Neural progenitor cell (in vitro differentiated cells): ENCODE measurements at places on chromosomes 6 and 20. TPM values are rescaled to one million over a fixed set of nuclear protein-coding genes. Genes with fewer than 3 reads are reported as not detected.

DNA sequence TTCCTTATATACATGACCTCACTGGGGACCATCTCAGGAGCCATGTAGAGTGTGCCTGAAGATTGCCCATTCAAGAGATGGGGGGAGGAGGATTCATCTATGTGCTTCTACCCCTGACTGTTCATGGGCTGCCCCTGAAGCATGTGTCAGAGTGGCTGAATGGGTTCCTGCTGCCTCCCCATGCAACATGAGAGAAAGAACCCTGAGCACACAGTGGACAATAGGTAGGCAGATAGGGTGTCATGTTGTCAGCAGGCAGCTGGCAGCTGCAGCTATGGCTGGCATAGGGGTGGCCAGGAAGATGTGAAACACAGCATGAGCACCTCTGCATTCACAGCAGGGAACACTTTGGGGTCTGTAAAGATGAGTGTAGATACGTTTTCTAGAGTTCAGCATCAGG lies 208.4 kb upstream of the CNR1 start:
- no peak for DNase-seq

DNA sequence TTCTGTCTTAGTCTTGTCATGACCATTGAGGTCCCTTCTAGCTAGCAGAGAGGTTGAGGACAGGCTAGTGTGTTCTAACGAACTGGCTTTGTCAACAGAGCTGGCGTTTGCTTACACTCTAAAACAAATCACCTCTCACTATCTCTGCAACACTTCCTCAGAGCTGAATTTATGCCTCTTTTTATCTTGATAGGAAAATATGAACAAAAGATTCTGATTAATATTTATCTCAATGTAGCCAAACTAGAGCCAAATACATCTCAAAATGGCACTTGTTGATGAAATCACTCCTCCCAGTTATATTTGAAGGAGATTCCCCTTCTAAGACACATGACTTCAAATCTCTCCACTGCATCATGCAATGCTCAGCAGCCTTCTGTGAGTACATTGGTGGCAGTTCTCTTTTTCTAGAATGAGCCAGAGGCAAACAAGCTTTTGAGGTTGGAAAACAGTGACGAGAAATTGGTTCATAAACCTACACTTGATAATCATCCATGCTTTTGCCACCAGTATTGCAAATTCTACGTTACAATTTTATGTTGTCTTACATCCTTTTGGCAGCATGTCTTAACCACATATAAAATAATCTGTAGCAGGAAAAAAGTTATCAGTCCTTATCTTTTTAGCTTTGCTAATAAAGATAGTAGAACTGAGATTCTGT lies 615.7 kb upstream of the CITED2 start:
- no peak for DNase-seq

SH3BGRL2 gene
- total RNA-seq: 30.7 and 47.0 TPM in 2 replicates

- no peak for DNase-seq
Observed at GRCh38 chr20:23120936-23121750, 35.0 kb upstream of the CD93 start.

DNA sequence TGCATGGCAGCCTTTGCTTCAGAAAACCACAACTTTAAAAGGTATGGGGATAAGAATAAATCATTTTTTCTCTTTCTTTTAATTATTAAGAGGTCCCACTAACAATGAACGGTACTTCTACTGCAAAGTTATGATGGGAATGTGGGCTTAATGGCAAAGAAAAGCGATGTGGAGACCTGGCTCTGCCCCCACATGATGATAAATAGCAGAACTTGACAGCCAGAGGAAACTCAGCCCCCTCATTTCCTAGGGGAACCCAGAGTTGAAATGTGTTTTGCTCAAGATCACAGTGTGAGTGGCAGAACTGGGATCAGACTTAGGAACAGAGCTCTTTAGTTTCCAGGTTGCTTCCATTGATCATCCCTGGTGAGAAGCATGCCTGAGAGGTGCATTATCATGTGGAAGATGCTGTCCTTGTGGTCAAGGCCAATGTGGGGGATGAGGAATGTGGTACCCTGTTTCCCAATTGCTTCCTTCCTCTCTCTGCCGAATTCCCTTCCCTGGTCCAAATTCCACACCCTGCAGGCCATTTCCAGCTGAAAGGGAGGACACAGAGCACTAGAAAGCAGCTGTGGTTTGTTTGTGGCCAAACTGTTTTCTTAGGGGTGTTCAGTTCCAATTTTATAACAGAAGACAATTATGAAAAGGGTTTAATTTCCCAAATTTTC lies 66.0 kb downstream of the BACH2 start:
- no peak for DNase-seq

FAM83C gene
- not detected in 2 replicates for total RNA-seq

DNA sequence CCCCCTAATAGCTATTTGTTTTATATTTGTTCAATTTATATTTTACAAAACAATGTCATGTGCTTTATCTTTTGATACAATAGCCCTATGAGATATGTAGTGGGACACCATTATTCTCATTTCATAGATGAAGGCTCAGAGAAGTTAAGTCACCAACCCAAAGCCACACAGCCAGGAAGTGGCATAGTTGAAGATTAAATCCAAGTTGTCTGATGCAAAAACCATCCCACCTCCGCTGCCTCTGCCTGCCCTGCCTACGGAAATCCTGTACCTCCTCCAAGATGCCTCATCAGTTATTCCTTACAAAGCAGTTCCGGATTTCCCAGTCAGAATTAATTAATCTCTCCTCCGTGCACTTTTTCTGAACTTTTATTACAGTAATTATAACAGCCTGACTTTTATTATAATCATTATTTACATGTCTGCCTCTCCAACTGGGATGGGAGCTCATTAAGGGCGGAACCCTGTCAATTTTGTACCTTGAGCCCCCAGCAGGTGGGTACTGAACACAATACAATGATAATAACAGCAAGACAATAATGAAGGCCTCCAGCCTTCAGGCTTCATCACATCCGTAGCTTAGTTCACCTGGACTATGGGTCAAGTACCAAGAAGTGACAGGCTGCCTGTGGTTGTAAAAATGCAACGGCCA lies 54.7 kb downstream of the LRFN2 start:
- DNase-seq: no peak

GRCh38 chr6:137819740-137820139 lies 47.3 kb upstream of the TNFAIP3 start:
- no peak for DNase-seq

PI16 gene
- 0.06 TPM in 1 of 2 replicates, not detected in the other for total RNA-seq

DNA sequence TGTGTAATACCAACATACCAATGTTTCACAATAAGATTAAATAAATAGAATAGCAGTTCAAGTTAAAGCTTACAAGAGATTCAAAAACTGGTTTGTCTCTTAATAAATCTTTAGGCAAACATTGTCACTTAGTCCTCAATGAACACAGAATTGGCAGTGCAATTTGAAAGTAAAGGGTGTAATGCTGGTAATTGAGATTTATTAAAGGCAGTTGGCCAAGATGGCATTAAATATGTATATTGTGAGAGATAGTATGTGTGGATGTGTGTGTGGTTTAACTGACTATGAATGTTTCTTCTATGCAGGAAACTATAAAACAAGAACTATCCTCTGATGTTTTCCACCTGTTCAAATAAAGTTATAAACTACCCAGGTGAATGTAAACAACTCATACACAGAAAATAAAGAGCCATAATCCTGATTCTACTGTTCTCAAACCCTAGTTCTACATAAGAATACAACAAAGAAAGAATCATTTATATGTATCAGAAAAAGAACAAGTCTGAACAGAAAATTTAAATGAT lies 267.9 kb upstream of the PTCHD4 start:
- DNase-seq: no peak

- DNase-seq: no peak
Observed at GRCh38 chr6:63862486-63863198, 227.0 kb downstream of the PHF3 start.

DNA sequence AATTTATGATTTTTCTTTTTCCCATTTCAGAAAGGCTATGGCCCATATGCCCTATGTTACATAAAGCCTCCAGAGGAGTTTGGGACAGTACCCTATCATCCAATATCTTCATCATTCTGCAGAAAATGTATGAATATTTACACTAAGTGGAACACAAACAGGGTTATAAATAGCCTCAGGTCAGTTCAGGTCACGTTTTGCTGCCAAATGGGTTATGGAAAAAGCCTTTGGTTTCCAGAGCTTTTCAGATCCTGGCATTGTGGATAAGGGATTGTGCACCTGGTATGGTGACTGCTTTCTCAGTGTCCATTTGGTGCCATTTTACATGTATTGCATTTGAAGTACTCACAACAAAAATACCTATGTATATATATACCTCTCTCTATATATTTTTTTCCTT lies 29.4 kb downstream of the UTRN start:
- no peak for DNase-seq

HLA-DRB5 gene
- 2.2 and 3.4 TPM in 2 replicates for total RNA-seq

DNA sequence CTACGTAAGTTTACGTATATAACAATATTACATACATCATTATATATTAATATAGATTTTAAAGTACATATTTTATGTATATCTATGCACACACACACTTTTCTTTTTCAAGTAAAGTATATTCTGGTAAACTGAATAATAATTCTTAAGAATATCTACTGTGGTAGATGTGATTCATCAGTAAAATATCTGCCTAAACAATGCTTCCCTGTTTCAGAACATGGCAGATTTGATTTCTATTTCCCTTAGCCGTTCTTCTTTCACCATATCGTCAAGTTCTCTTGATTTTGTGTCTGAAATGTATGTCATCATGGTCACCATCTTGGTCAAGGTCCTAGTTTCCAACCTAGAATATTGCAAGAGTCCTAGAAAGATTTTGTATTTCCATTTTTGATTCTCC lies 195.6 kb downstream of the HDGFL1 start:
- no peak for DNase-seq

DTNBP1 gene
- total RNA-seq: 4.5 and 6.0 TPM in 2 replicates

DNA sequence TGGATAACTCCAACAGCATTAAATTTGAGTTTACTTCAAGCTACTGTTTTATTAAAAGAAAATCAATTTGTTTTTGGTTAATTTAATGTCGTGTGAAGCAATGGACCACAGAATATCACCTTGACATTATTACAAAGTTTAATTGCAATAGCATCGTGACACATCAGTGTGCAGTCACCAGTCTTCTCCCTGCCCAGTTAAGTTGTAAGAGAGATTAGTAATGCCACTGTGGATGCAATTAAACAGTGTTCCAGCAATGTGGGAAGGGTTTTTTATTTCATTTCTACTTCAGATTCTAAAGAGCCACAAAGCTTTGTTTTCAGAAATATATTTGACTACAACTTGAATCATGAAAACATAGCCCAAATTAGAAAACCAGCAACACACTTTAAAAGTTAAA lies 128.7 kb downstream of the SYNE1 start:
- no peak for DNase-seq

- DNase-seq: no peak
Observed at GRCh38 chr20:51100617-51101016, 77.7 kb upstream of the KCNG1 start.

GMPR gene
- not detected in 2 replicates for total RNA-seq

GRCh38 chr20:61372137-61373054 lies 120.3 kb downstream of the CDH4 start:
- no peak for DNase-seq

MYCT1 gene
- not detected in 2 replicates for total RNA-seq

DNA sequence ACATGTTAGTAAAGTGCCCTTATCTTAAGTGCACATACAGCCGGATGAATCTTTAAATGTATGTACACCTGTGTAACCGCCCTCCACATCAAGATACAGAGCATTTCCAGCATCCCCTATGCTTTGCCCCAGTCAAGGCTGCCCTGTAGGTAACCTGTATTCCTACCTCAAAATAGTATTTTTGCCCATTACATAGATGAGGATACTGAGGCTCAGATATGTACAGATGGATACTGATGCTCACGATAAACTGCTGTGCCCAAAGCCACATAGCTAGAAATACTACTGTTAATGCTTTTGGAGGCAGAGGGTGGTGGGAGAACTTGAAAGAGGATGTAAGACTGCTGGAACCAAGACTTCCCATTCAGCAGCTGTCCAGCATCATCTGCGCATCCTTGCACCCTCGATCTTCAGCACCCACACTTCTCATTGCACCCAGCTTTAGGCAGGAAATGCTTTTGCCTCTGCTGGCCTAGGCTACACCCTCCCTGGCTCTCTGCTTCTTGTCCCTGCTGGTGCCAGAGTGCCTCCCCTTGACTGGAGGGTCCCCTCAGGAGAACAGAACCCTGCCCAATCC lies 27.0 kb upstream of the ZFAND3 start:
- DNase-seq: no peak

RBL1 gene
- total RNA-seq: 21.3 and 22.1 TPM in 2 replicates

- DNase-seq: no peak
Observed at GRCh38 chr20:50587291-50587961, 77.2 kb downstream of the PTPN1 start.

DNA sequence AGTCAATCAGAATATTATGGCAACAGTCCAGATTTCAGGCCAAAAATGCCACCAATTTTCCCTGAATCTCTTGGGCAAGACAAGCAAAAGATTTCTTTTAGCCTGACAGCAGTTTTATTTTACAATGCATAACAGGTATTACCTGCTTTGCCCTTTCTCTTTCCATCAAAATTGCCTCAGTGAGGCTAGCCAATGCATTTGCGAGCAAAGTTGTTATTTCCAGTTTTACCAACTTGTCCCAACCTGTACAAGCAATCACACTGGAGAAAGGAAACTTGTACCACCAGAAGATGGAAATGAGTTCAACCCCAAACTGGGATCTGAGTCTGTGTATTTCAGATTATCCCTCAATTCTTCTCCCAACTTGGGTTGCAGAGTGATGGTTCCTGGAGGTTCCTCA lies 279.9 kb upstream of the CDYL start:
- no peak for DNase-seq

GRCh38 chr6:84525907-84526306 lies 238.5 kb downstream of the TBX18 start:
- no peak for DNase-seq

DNA sequence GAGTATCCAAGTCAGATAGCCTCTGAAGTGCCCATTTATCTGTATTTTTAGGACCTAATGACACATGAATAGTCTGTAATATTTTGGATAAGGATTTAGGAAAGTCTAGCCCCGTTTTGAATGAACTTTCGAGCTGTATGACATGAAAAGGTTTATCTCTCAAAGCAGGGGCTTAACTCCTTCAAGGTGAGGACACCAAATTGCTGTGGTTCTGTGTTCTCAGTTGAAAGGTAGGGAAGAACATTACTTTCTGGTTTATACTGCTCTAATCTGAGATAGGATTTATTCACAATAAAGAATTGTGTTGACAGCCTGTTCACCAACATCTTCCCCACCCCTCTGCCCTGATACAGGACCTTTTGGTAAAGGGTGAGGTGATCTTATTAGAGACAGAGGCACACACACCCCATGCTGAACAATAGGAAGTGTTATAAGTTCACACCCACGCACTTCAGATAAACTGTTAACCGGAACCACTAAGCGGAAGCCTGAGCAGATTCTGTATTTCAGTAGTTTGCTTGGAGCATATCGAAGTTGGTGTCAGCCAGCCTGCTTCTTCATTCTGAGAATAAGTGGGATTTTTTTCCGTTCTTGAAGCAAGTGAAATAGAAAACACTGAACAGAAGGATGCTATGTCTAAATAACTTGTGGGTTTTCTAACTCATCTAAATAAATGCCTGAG lies 223.3 kb downstream of the TMEM242 start:
- DNase-seq: no peak

DNA sequence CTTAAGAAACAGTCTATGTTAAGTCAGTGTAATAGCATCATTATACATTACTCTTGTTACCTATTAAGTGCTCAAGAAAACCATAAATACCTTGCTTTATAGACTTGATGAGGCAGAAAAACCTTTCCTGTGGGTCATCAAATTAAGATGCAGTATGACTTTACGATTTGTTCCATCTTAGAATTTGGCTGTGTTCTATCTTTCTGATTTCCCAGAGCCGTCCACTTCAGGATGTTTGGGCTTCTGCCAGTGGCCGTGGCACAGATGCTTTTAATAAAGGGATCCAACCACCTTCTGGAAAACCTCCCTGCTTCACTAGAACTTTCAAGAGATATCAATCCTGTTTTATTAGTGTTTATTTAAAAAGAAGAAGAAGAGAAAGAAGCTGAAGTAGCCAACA lies 71.2 kb downstream of the PDE7B start:
- DNase-seq: no peak

IL22RA2 gene
- total RNA-seq: not detected in 2 replicates
